ENCODE measurements at places on chromosomes 5 and 9.

DNA sequence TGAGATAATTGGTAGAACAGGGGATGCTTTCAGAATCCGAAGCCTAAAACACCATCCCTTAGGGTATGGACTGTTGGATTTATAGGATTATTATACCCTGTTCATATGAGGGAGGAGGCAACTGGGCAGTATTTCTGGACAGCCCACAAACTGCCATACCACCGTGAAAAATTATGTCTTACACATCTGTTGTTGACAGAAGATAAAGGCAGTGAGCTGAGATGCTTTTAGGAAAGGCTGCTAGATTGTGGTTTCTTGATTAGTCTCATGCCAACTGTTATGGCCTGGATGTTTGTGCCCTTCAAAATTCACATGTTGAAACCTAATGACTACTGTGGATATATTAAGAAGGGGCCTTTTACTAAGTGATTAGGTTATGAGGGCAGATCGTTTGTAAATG lies 83.7 kb upstream of the DHFR start:
- no peak for DNase-seq

GRCh38 chr9:125346080-125346732 lies 84.6 kb downstream of the GAPVD1 start:
- no peak for DNase-seq

DNA sequence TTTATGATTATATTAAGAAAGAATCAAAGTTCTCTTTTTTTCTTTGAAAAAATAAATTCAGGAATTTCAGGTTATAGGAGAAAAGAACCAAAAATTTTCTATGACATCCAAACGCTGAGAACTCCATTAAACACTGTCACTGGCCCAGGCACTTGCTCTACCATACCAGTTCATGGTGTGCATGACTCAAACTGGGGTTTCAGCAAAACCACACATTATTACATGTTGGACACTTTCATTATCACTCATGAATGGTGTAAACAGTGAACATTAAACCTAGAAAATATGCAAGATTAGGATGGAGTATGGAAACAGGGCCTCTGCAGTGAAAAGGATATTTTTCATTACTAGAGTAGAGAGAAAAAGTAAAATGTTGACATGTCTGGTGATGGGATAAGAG lies 369.9 kb upstream of the FAM174A start:
- DNase-seq = no peak

GRCh38 chr9:70589571-70590314 lies 175.3 kb upstream of the KLF9 start:
- no peak for DNase-seq

DNA sequence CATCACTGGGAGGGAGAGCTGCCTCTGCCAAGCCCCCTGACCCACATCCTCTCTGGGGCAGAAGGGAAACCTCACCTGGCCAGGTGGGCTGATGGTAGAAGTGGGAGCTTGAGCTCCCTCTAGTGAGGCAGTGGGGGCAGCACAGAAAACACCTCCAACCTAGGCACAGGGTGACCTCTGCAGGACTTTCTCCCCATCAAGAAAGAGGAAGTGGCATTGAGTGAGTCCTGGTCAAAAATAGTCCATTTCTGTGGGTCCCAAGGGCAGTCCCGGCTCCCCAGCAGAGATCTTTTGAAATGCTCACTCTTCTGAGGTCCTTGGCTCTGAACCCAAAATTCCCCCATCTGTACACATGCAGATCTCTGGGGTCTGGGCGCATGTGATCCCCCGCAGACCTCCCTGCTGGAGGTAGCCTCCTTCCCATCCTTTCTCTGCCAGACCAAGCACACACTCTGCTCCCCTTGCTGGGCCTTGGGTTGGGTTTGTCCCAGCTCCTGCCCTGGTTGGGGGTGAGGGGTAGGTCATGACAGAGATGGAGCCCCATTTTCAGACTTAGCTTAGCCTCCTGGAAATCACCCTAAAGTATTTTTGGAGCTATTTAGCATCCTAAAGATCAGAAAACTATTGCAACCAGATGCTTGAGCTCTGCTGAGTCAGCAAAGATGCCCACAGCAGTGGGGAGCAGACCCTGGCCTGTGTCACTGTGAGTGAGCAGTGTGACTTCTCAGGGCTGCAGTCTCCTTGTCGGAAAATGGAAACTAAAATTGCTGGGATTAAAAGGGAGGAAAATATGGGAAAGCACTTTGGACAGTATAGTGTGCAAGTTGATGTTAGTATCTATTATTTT lies 41.6 kb upstream of the LCP2 start:
- no peak for DNase-seq

- no peak for DNase-seq
Observed at GRCh38 chr9:134814598-134815215, 65.9 kb upstream of the FCN2 start.

- no peak for DNase-seq
Observed at GRCh38 chr5:69368458-69369339, 621 bp downstream of the AK6 start.

DNA sequence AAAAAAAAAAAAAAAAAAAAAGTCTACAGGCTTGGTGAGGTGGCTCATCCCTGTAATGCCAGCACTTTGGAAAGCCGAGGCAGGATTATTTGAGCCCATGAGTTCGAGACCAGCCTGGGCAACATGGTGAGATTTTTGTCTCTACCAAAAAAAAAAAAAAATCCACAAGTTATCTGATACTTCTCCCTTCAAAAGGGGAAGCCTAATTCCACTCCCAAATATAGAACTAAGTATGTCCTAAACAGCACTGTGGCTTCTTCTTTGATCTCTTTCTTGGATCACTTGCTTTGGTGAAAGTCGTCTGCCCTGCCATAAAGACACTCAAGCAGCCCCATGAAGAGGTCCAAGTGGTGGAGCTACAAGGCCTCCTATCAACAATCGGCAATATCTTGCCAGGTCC lies 18.8 kb upstream of the STING1 start:
- no peak for DNase-seq

DNA sequence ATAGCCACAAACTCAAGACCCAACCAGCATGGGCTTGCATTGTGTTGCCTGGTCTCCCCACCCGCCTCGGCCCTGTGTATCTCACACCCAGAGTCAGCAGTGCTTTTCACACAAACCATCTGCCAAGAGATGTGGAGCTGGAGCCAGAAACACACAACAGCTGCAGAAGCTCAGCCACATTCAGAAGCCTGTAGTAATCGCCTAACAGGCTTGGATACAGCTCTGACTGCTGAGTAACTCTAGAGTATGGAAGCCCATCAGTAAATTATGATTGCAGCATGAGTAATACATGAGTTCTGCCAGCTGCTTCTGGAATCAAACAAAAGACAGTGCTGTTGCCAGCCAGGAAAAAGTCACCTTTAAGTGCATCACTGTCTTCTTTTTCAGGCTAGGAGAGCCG lies 16.0 kb downstream of the TEK start:
- DNase-seq = peak; percentile 11

GRCh38 chr5:179452356-179453230 lies 97.8 kb upstream of the RUFY1 start:
- DNase-seq = no peak

DNA sequence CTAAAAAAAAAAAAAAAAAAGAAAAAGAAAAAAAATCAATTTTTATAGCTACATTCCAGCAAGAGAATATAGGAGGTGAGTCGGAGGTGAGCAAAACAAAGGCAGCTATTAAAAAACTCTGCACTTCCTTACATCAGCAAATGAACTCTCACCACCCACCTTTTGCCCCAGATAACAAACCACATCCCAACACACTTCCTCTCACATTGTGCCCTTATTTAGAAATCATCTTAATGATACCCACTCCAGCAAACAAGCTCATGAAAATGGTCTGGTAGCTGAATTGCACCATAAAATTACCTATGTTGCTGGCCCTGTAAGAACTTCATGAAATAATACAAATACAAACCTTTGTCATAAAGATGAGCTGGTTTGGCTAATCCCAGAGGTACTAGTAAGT lies 82.9 kb downstream of the CEMIP2 start:
- DNase-seq = no peak

GRCh38 chr5:142222866-142223558 lies 101.8 kb downstream of the SPRY4 start:
- no peak for DNase-seq

GRCh38 chr9:122201641-122202040 lies 27.1 kb downstream of the LHX6 start:
- no peak for DNase-seq

Measured in T1000 (cell line).